ENCODE measurements at places on chromosomes 7 and 10.

GRCh38 chr10:21692916-21693315, 158.9 kb downstream of the MLLT10 start:
- DNase-seq = no peak

- no peak for DNase-seq
These were observed 172.0 kb upstream of the ITGB1 start for GRCh38 chr10:33129996-33130386.

DNA sequence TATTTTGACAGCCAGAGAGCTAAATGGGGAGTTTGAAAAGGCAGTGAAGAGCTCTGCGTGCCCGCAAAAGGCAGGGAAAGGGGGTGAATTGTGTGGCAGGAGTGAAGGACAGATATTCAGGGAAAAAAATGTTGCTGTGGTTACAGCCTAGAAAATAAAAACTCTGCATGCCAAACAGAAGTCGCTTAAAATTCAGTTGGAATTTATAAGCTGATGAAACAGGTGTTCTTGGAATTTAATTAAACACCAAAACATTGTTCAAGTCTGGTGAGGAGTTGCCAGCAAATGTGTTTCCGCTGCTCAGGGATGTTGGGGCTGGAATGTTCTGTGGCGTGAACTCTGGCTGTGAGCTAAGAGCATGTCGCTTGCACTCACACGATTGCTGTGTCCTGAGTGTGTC, 169.3 kb downstream of the ADRA2A start:
- no peak for DNase-seq

GRCh38 chr7:43112941-43113621, 634 bp downstream of the HECW1 start:
- no peak for DNase-seq

GRCh38 chr7:20350996-20351692, 20.4 kb downstream of the ITGB8 start:
- no peak for DNase-seq

DNA sequence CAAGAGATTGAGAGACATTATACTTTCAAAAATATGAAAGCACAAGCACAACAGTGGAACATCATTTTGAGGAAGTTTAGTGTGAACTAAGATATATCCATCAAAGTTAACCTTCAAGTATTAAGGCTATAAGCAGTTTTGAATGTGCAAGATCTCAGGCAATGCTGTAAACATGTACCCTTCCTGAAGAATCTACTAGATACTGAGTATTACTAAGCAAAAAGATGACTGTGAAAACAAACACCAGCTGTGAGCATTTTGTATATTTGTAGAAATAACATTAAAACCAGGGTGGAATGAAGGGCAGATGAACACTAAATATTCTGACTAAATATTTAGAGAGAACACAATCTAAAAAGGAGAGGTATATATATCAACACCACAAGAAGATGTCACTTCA, 41.3 kb upstream of the ADRA2A start:
- DNase-seq = no peak

- no peak for DNase-seq
These were observed 222.7 kb downstream of the PRPF18 start for GRCh38 chr10:13809427-13809826.

DNA sequence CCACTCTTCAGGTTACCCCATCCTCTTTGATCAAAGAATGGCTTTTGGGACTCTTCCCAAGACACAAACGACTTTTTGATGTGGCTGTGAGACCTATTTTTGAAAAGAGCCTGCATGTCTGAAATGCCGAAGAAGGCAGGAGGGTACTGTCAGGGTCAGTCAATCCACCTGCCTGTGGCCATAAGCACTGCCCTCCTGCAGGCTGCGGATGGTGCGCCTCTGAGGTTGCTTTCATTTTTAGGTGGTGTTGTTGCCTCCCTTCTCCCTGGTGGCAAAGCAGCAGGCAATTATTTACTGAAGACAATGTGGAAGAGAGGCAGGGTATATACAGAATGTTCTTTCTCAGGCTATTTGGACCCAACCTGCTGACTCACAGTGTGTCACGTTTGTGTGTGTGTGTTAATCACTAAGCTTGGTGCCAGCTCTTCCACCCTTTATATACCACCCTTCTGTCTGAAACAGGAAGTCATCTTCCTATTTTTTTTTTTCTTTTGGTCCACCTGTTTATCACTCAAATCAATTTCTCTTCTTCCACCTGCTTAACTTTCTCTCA, 1421.2 kb upstream of the CELF2 start:
- no peak for DNase-seq

- DNase-seq = no peak
These were observed 4.5 kb downstream of the RBP4 start for GRCh38 chr10:93596539-93596938.

DNA sequence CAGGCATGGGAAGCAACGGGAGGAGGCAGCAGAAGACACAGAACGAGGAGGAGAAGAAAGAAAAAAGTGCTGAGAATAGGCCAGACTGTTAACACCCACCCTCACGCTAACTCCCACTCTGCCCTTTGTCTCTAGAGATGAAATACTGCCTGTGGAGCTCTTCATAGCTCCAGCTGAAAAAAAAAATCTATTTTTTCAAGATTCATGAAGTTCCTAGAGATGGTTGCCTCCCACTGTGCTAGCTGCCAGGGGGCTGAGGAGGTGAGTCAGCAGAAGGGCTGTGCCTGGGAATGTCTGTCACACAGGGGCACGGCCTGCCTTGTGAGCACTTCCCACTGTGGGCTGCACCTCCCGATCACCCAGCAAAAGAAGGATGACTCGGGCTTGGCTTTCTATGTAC, 144.5 kb downstream of the RNF216 start:
- no peak for DNase-seq

- no peak for DNase-seq
These were observed 4.6 kb downstream of the HMX3 start for GRCh38 chr10:123140164-123140982.

GRCh38 chr7:28163949-28164348, 16.6 kb downstream of the JAZF1 start:
- DNase-seq = no peak

DNA sequence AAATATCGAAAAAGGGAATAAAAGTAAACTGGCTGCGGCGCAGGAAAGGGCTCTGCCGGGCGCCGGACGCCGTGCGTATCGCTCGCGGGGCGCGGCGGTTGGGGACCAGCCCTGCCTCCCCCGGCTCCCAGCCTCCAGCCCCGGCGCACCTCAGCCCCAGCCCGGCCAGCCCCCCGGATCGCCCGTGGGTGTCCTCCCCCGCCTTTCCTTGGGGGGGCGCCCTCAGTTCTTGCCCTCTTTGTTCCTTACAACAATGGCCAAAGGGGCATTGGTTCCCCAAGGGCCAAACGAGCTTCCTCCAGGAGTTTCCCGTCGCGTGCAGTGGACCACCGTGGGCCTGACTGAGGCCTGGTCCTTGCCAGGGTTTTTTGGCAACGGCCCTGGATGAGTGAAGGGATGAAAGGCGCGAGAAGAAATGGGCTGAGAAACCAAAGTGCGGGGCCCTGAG, 1.2 kb downstream of the MACROH2A2 start:
- peak; percentile 47 for DNase-seq

DNA sequence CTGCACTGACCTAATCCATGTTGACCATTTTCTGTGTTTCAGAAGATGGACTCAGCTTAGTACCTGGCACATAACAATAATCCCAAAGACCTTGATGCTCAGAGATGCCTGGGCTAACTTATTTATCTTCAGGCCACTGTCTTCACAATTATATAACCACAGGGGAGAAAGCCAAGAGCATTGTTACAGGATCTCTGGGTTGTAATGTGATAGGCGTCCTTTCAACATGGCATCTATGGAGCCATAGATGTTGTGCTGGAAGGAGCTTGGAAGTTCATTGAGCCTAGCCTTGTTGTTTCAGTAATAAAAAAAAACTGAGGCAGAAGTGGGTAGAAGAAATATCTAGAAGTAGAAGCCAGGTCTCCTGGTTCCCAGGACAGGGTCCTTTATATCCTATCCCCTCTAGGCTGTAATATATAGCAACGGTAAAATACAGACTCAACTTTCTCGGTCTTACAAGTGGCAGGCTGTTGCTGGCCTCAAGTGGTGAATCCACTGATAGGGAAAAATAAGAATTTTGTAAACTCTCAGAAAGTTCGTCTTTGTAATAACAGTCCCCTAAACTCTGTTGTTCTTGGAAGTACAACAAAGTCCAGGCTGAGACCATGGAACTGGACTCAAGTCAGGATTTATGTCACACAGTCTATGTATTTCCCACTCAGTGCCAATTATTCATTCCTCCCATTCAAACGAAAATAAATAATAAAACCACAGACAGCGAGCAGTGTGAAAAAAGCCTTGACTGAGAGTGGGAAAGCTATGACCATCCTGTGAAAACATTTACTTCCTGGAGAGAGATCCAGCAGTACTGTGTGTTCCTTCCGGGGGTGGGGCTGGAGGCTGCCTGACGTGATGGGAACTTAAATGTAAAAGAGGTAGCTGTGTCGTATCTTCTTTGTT, 277.6 kb downstream of the REEP3 start:
- DNase-seq = no peak

DNA sequence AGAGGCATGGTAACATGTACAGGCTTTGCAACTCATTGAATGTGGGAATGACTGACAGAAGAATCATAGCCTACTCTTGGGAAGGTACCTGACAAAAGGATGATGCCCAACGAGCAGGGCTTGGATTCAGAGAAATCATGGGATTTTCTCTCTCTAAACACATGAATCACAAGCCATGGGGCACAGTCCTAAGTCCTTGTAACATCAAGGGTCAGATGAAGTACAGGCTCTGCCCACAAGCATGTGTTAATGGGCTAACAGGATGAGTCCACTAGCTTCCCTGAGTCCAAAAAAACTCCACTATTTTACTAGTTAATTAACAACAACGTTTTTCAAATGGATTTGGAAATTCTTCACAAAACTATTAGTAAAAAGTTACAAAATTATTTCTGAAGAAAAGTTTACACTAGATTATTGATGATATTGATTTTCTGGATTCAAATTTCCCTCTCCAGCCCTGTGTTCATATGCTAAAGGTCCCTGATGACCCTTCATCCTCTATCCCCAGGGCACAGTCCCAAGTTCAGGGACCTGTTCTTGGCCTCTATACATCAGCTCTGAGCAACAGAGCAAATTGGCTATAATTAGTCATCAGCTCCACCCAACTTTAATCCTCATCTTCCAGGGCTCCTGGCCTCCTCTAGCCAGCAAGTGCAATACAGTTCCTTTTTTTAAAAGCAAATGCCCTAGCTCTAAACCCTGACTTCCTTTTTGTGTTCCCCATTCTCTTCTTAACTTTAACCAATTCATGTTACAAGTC, 99.8 kb downstream of the GSAP start:
- DNase-seq = no peak

DNA sequence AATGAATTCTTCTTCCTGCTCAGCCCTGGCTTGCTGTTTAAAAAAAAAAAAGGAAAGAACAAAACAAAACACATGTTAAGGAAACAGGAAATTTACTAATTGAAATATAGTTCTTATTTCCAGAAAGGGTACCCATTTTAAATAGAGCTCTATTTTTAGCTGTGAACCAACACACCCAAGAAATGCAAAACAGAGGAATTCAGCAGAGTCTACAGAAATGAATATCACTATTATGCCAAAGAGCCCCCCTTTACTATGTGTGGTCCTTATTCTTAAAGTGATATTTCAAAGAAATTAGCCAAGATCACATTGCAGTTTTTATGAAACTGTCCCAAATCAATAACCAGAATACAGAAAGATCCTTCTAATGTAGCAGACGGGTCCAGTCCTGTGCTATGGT, 53.7 kb downstream of the CCDC6 start:
- DNase-seq = no peak

DNA sequence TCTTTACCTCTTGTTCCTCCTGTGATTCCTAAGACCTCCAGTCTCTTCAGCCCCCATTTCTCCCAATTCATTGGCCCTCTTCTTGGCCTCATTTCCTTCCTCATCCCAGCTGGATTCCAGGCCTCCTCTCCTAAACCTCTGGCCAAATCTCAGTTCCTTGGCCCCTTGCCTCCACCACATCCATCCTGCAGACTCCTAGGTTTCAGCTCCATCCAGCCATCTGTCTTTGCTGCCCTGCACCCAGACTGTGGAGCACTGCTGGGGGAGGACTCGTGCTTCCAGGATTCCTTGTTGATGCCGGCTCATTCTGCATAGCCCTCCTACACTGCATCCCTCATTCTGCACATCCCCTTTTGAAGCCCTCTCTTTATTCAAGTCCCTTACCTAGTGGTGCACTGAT, 6.7 kb downstream of the PLAC9 start:
- no peak for DNase-seq

GRCh38 chr7:25665374-25665773, 437.1 kb upstream of the NPVF start:
- no peak for DNase-seq

GRCh38 chr7:116769546-116769945, 92.8 kb upstream of the CAPZA2 start:
- DNase-seq = no peak

- no peak for DNase-seq
These were observed 194.0 kb downstream of the AHR start for GRCh38 chr7:17492437-17492836.

- no peak for DNase-seq
These were observed 25.5 kb downstream of the LRRC4 start for GRCh38 chr7:128005759-128006159.

GRCh38 chr7:33334349-33334748, 205.0 kb downstream of the BBS9 start:
- DNase-seq = peak; percentile 50

GRCh38 chr10:44995914-44996669, 4.6 kb upstream of the ZNF22 start:
- DNase-seq = no peak

- DNase-seq = no peak
These were observed 460.5 kb upstream of the GHITM start for GRCh38 chr10:83678850-83679249.

DNA sequence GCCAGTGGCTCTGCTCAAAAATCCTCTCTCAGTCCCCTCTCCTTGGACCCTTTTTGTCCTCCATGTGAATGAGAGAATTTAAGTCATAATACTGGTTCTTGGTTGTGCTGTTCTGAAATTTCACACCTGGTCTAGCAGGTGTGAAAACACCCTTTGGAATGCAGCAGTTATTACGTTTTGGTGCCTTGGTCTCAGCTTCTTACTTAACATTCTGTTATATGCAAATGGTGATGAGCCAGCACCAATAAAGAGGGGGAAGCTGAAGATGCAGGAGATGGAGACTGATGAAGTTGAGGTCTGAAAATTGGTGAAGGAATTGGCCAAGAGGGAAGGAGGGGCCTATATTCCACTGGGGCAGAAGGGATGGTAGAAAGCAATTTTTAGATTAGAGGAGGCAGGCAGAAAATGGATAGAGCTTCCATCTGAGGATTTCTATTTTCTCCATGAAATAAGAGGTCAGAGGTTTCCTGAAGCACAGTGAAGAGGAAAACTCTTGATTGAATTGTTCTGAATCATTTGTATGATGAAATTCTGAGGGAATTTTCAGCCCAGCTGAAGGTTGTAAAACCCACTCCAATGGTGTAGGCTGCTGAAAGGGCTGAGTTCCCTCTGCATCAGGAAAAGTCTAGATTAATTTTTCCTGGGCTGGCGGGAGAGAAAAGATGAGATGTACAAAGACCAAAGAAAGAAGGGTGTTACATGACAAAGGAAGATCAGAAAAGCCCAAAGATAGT, 94.0 kb upstream of the FAM180A start:
- no peak for DNase-seq

- DNase-seq = no peak
These were observed 39.0 kb upstream of the LRRTM3 start for GRCh38 chr10:66886848-66887247.
